ENCODE measurements at places on chromosomes 5 and 9.
A peak's percentile ranks its signal among the peaks of the same experiment; 100 is the strongest.

GRCh38 chr9:677461-678097 lies 163.9 kb upstream of the DMRT1 start:
- no peak for DNase-seq

DNA sequence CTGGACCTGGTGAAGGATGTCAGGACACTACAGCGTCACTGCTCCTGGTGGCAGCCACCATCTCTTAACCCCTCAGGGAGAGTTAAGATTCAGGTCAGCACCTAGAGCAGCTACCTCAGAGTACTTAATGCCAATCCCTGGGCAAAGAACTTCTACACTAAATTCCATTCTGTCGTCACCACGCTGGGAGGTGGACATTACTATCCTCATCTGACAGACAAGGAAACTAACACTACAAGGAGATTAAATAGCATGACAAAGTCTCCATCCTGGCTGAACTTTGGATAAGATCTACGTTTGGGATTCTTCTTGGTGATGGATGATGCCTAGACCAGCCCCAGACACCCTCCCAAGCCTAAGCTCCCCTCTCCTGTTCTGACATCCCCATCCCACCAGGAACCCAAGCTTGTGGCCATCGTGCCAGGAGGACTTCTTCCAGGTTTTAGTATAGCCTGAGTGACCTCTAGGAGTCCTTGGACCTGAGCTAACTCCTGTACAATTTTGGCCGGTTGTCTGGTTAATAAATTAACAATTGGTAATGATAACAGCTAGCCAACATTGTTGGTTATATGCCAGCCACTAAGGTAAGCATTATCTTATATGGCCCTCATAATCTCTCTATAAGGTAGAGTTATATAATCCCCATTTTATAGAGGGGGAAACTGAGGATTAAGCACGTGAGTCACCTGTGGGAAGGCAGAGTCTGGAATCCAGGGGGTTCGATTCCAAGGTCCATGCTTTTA lies 54.8 kb downstream of the C5orf15 start:
- DNase-seq = no peak

DNA sequence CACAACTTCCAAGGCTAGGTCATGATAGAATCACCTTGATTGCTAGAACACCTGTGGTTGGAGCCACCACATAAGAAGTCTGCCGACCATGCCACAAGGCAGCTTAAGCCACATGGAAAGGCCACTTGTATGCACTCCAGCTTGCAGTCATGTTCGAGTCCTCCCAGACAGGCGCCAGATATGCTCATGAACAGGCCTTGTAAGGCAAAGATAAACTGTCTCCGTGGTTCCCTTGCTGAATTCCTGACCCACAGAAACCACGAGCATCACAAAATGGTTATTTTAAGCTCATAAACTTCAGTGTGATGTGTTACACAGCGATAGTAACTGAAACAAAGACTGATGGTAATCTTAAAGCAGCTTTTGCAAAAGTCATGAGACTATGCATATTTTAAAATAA lies 188.4 kb upstream of the DAPK1 start:
- no peak for DNase-seq

DNA sequence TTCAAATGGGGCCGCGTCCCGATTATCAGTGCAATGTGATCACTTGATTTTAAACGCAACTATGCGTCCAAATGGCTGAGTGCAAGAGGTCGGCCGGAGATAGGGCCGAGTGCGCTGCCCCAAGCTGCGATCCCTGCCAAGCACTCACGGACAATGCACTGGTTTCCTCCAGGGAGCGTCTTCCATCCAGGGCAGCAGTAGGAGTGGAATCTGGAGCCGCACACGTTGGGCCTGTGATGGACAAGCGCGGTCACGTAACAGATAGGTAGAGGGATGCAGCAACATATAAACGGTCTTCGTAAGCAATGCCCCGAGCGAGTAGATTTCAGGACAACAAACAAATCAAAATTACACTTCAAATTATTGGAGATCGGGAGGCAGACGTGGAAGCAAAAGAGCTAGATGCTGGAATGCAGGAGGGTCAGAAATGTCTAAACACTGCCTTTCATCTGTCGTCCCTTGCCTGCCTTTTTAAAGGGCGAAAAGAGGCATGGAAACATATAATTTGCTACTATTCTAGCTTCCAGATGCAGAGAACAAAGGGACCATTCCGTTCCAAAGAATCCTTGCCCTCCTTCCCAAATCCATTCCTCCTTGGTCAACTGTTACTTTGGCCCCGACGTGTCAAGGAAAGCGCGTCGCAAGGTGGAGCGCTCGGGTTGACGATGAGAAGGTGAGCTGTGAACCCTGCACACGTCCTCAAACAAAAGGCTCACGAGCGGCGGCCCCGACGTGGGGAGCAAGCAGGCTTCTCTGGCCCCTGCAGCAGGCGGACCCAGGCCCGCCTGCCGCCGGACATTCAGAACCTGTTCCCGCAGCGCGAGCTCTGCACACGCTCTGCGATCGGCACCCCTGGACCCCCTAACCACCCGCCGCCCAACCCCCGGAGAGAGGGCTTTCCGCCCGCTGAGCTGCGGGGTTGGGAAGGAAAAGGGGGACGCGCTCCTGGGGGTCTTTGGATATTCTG lies 1.5 kb downstream of the FBN2 start:
- DNase-seq = peak; percentile 27

GRCh38 chr5:53041071-53041692 lies 52.0 kb downstream of the ITGA2 start:
- no peak for DNase-seq

DNA sequence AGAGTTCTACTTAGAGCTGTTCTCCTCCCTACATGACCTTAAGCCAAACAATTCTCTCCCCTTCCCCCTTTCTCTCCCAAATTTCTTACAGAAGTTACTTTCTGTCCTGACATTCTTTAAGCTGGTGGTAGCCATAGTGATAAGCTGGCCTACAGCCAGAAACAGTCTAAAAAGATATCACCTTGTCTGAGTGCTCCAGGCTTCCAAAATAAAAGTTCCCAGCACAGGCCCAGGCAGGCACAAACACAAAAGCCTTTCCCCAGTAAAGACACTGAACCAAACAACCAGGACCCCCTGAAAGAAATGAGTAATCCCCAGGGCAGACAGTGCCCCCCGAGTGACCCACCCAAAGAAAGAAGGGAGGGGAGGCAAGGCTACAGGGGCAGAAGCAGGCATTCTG lies 19.2 kb downstream of the SIL1 start:
- DNase-seq = peak; percentile 78

DNA sequence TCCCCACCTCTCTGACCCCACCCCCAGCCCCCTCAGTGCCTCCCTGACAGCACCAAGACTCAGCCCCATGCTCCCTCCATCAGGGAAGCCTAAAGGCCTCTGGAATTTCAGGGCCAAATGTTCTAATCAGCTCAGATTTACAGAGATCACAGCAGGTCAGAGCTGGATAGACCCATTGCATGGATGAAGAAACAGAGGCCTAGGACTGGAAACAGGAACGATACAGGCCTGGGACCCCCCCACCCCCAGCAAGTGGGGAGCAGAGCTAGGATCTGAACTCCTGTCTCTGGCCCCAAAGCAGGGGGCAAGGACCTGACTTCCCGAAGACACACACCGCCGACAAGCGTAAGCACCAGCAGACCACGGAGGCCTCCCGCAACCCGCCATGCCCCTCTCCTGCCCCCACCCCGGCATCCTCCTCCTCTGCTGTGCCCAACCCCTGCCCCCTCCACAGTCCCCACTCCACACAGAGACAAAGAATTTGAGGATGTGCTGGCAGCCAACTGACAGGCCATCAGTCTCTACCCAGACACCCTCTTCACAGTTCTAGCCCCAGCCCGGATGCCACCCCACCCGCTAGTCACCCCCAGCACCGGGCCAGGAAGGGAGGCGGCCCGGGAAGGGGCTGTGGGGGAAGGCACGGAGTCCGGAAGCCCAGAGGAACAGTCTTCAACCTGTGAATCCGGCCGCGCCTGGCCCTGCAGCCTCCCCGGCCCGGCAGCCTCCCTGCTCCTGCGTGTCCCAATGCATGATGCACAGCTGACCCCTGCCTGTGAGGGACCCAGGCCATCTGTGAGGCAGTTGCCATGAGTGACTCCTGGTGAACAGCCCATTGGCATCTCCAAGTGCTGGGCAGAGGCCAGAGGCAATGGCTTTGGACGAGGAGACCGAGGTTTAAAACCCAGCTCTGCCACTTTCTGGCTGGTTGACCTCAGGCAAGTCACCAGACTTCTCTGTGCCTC lies 31.3 kb downstream of the NDUFA8 start:
- no peak for DNase-seq

DNA sequence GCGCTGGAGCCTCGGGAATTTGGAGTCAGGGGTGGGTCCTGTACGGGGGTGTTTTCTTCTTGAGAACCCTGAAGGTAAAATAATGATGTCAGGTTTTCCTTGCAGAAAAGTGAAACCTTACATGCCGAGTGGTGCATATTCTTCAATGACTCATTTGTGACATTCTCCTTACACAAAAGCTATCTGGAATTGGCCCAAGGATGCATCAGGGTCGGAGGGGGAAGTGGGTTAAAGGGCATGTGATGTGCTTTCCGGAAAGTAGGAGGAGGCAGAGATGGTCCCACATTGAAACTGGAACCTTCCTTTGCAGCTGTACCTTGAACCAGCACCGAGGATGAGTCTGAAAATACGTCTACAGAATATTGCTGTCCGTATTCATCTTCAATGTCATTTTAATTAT lies 411.2 kb upstream of the IRX4 start:
- no peak for DNase-seq

GRCh38 chr5:68225188-68225910 lies 9.8 kb downstream of the PIK3R1 start:
- DNase-seq = peak; percentile 44

DNA sequence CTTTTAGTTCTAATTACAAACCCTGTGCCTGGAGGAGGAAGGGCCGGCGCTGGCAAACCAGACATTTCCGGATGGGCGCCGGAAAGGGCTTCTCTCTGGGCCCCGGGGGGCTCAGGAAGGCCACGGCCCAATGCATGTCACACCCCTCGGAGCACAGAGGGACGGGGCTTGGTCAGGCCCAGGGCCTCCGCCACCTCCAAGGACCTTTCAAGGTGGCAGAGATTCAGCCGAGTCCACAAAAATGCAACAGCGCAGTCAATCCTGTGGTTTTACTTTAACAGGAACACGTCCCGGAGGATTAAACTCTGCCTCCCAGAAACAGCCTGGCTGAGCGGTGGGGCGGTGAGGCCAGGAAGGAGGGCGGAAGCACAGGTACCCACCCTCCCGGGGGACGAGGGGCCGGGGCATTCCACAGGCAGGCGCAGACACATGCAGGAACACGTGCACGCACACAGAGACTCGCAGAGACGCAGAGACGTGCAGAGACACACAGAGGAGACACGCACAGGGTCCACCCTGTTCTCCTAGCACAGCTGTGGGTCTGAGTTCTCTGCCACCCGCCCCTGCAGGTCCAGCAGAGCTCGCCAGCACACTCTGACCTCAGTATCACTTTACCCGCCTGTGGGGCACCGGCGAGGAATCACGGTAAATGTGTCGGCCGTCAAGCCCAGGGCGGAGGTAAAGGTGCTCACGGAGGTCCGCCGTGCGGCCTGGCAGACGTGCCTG lies 23.0 kb downstream of the SLC9A3 start:
- no peak for DNase-seq

- DNase-seq = no peak
Observed at GRCh38 chr5:95619096-95619495, 791 bp upstream of the GPR150 start.

GRCh38 chr9:33676746-33677505 lies 118.4 kb upstream of the PRSS3 start:
- peak; percentile 89 for DNase-seq

GRCh38 chr5:74326571-74327338 lies 313.8 kb downstream of the ENC1 start:
- peak; percentile 88 for DNase-seq

GRCh38 chr5:177315411-177315810 lies 3.7 kb upstream of the MXD3 start:
- DNase-seq = no peak

DNA sequence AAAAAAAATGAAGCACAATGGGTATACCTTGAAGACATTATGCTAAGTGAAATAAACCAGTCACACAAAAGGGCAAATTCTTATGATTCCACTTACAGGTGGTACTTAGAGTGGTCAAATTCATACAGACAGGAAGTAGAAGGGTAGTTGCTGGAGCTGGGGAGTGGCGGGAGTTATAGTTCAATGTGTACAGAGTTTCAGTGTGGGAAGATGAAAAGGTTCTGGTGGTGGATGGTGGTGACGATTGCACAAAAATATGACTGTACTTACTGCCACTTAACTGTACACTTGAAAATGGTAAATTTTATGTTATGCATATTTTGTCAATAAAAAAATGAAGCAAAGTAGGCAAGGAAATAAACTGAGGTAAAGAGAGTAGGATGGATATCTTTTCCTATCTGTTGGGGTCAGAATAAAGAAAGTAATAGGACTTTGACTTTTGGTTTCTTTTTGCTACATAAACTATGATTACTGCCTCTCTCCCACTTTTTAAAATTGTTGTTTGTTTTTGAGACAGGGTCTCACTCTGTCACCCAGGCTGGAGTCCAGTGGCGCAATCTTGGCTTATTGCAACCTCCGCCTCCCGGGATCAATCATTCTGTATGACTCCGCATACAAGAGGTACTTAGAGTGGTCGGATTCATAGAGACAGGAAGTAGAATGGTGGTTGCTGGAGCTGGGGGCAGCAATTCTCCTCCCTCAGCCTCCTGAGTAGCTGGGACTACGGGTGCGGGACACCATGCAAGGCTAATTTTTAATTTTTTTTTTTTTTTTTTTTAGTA lies 4.0 kb upstream of the PSAT1 start:
- peak; percentile 7 for DNase-seq

DNA sequence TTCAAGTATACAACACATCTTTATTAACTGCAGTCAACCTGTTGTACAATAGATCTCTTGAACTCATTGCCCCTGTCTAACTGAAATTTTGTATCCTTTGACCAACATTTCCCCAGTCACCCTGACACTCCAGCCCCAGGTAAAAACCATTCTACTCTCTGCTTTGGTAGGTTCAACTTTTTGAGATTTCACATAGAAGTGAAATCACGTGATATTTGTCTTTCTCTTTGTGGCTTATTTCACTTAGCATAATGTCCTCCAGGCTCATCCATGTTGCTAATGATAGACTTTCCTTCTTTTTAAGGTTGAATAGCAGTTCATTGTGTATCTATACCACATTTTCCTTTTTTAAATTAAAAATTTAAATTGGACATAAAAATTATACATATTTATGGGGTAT lies 126.5 kb upstream of the MAN2A1 start:
- DNase-seq = no peak

- DNase-seq = no peak
Observed at GRCh38 chr5:173740400-173740799, 124.0 kb upstream of the BOD1 start.

- DNase-seq = no peak
Observed at GRCh38 chr9:127809540-127810377, 7.1 kb downstream of the FPGS start.

DNA sequence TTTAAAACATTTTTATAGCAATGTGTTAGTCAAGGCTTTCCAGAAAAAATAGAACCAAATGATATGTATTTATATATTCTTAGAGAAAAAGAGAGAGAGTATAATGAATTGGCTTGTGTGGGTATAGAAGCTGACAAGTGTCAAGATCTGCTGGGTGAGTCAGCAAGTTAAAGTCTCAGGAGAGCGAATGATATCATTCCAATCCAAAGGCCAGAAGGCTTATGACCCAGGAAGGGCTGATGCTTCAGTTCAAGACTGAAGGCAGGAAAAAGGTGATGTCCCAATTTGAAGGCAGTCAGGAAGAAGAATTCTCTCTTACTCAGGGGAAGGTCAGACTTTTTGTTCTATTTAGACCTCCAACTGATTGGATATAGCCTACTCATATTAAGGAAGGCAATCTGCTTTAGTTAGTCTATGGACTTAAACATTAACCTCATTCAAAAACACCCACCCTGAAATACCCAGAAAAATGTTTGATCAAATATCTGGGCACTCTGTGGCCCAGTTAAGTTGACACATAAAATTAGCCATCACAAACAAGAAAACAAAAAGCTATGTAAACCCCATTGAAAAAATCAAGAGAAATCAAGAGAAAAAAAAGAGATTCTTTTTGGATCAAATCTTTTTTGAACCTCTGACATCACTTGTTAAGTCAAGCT lies 189.6 kb downstream of the PIK3R1 start:
- DNase-seq = peak; percentile 47

Data from NCI-H69 (cell line).